ENCODE measurements at places on chromosomes 1 and 21.

- no peak for DNase-seq
Observed at GRCh38 chr1:21724098-21724497, 54.9 kb upstream of the RAP1GAP start.

GRCh38 chr1:231626951-231627614, 493 bp downstream of the DISC1 start:
- DNase-seq: peak; percentile 81

DNA sequence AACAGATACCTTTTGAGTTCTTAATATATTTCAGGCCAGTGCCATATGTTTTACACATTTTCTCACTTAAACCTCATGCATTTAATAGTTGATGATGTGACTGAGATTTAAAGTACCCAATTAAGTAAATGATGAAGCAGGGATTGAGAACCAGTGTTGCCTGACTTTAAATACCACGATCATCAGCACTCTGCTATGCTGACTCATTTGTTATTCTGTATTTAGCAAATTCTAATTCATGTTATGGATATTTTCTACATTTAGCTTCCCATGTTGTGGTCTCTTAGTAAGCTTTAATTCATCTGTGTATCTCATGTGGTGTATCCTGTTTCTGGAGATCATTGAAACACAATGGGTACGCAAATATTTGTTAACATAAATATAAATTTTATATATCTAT, 363.0 kb downstream of the PTBP2 start:
- no peak for DNase-seq

GRCh38 chr1:81004011-81004410, 796.7 kb upstream of the ADGRL2 start:
- no peak for DNase-seq

DNA sequence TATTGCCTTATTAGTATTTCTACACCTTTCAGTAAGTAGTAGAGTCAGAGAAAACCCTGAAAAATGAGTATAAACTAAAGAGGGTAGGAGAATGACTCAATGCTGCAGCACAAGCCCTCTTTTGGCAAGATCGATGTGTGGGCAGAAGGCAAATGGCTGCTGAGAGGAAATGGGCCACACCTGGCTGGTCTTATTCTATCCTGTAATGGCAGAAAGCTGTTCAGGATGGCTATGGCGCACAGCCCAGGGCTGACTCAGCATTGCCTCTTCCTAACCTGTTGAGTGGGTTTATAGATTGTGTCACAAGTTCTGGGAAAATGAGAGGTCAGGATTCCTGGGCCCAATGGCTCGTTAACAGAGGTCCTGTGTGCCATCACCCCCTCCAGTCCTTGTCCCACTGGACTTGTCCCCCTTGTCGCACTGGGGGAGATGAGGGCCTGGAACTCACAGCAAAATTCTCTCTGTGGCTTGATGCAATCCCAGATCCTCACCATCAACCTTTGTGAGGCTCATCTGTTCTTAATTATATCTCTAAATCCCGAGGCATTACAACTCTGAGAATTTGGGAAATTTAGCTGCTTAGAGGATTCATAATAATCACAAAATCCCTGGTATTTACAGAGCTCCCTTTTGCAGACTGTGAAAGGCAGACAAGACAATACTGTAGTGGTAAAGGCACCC, 13.2 kb downstream of the HMGB4 start:
- no peak for DNase-seq

GRCh38 chr1:17419626-17420328, 19.7 kb downstream of the RCC2 start:
- peak; percentile 89 for DNase-seq

GRCh38 chr1:147895123-147895522, 7.5 kb upstream of the GJA8 start:
- no peak for DNase-seq

DNA sequence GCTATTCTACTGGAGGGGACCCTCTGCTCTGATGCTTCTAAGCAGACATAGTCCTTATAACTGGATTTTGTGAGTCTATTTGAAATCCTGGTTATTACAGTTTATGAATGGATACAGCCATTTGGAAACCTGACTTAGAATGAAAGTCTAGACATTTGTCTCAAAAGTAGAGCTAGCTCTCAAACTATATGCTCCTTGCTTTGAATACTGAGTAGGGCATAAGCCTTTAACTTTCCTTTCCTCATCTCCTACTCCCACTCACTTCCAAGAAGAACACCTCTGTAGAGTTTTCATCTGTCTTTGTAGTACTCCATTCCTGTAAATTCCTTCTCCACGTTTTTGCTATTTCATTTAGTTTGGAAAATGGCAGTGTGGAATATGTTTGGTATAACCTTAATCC, 9.0 kb upstream of the ARID1A start:
- DNase-seq: no peak

DNA sequence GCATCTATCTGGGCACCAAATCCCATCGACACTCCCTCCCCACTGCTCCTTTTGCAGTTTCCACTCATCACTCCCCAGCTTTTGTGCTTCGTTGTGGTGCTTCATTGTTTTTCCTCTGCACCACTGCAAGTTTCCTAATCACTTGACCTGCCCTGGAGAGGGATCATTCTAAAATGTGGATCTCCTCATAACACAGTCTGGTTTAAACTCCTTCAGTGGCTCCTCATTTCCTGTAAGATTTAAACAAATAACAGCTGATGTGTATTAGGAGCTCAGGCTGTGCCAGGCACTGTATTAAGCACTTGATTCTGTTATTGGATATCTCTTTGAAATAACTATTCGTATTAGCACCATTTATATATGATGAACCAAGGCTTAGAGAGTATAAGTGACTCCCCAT, 51.3 kb downstream of the MAP10 start:
- no peak for DNase-seq

DNA sequence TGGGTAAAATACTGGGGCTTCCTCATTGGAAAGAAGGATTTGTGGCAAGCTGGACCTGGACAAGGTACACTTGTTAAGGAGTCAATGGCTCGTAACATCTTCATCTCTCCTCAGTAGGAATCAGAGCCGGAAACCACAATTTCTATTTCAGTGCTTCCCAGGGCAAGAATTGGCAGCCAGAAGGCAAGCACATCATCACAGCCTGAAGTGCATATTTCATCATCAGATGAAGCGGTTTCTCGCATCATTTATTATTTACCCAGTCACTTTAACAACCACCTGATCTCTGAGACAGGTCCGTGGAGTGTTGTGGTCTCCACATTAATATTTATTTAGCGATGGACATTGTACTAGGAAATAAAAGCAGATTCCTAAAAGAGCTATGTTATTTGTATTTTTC, 55.0 kb downstream of the KCNJ15 start:
- DNase-seq: no peak

DNA sequence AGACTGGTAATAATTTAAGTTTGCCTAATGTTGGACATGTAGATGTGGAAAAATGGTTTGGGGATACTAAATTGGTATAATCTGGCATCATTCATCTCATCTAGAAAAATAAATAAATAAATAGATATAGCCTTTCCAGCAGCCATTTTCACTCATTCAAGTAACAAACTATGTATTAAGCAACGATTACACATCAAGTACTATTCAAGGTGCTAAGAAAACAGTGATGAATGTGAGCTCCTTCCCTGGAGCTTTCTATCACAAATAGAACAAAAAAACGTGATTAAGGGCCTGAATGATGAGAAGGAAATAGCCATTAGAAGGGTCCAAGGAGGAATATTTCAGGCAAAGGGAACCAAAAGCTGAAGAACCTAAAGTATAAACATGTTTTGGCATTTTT, 37.1 kb downstream of the STIL start:
- DNase-seq: no peak

- no peak for DNase-seq
Observed at GRCh38 chr1:244187310-244187709, 136.2 kb downstream of the ZBTB18 start.

DNA sequence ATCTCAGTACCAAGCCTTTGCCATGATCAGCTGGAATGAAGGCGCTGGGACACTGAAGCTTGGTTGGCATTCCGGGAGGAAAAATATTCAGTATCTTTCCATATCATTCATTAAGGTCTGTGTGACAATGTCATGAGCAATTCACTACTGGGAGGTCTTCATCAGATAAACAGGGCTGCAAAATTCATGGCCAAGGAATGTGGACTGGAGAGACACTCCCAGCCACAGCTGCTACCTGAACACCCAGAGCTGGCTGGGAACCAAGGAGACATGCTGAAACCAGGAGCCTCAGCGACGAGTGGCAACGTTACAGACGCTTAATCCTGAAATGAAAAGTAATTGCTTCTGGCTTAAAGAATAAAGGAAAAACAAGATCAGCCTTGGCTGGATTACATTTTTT, 30.6 kb upstream of the DDAH1 start:
- no peak for DNase-seq

- no peak for DNase-seq
Observed at GRCh38 chr1:206738370-206739366, 31.9 kb upstream of the IL19 start.

DNA sequence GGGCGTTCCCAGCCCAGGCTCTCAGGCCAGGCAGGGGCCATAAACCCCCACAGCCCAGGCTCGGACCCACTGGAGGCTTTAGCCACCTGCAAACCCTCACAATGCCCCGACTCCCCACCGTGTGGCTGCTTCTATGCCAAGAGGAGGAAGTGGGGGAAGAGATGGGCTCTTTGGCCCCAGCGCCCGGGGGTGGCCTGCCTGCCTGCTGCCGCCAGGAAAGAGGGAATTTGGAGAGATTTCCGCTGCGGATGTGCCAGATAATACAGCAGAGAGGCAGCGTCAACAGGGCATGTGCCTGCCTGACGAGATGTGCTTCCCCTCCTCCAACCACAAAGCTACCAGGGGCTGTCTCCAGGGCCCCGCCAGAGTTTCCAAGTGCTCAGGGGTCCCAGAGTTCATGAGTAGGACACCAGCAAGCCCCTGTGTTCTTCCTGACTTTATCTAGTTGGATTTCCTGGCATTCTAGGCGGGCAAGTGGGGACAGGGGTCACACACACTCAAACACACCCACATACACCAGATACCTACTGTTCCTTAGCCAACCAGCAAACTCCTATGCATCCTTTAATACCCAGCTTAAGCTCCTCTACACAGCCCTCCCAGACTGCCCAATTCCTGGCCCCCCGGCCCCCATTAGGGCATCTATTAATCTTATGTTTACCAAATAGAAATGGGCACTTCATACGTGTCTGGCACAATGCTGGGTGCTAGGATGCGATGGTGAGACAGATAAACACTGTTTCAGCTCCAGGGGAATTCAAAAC, 14.1 kb downstream of the EPHA2 start:
- no peak for DNase-seq

- no peak for DNase-seq
Observed at GRCh38 chr1:43970911-43971310, 1.1 kb downstream of the DPH2 start.

DNA sequence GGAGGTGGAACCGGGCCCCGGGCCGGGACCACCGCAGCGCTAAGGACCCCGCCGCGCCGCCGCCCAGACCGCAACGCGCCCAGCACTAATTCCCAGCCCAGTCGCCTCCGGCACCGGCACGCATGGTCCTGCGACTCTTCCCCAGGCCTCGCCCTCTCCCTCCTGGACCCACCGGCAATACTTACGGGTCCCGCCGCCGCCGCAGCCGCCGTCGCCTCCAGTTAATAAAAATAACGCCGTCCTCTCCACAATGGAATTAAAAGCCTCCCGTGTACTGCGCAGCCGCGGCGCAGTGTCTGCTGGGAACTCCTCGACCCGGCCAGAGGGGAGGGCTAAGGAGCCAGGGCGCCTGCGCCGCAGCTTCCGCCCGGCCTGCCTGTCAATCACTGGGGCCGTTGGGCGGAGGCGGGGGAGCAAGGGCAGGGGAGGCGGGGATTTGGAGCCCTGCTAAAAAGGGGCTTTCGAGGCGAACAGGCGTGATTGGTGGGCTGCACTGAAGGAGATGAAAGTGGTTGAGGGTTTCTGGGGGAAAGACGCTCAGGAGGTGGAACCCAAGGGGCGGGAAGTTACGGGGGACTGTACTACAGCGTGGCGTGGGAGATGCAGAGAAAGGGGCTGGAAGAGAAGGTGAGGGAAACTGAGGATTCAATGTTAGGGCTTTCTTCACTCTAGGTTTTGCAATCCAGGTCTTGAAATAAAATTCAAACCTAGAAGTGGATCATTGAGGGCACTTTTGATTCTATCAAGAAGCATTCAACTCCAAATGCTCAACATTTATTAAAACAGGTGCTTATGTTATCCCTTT, at the start of gene ZNF281:
Gene ZNF281 (minus strand): TSS at position 276 of the 805 bp plus-strand sequence. CDS start 331 bp downstream, outside the sequence.
- DNase-seq: peak; percentile 99

- no peak for DNase-seq
Observed at GRCh38 chr1:192974701-192975100, 84.5 kb downstream of the UCHL5 start.

DNA sequence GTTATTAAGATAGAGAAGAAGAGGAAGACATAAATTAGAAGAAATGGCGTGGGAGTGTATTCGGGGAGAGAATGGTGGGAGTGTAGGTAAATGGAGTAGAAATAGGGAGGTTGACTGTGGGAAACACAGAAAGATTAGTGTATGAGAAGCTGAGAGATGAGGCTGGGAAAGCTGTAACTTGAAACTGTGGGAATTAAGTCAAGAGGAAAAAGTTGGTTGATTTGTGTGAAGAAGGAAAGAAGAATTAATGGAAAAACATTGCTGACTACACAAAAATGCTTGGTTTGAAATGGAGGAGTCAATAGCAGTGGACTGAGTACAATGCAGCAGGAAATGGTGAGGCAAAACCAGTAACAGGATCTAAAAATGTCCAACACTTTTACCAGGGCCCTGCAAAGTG, 448.3 kb downstream of the PTPRC start:
- DNase-seq: no peak

DNA sequence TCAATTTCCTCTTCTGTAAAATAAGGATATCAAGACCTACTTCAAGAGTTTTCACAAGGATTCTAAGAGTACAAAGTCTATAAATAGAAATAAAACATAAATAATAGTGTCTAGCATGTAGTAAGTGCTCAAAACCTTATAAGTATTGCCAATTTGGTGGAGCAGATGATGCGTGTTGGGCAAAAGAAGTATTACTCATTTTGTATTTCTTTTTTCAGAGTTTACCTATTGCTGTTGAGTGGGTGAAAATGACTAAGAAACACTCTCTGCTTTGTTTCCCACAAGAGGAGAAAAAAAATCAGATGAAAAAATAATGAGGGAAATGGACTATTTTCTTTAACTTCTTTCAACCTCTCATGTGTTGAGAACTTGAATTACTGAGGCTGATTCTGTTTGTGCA, 103.3 kb upstream of the KCNK2 start:
- DNase-seq: no peak

DNA sequence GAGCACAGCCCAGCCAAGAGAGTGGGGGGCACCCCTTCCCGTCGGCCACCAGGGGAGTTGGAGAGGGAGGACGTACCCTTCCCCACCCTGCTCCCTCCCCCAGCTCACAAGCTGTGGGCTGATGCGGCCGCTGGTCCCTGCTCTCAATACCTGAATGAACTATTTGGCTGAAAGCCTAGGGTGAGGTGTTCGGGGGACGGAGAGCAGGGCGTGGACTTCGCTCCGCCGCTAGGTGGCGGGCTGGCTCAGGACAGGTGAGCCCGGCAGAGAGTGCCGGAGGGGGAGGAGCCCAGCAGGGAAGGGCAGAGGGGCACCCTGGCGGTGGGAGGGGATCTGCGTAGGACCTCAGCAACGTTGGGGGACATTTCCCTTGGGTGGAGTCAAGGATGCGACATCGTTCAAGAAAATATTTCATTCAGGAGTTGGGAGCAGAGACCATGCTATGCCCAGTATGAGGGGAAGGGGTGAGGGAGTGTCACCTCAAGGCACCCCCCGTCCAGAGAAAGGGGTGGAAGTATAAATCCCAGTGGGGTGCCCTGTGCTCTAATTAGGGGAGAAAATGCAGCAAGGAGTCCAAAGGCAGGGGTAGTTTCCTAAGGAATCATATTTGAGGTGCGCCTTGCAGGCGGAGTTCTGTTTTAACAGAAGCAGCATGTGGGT, 12.0 kb upstream of the RHBG start:
- peak; percentile 88 for DNase-seq

Data from activated effector memory CD4-positive, alpha-beta T cell treated with anti-CD3 and anti-CD28 coated beads, Interleukin-2, amount 50 U/mL, for 16 hours (primary cell).